CD4-positive, CD25-positive, alpha-beta regulatory T cell (primary cell): ENCODE measurements at places on chromosomes 1 and 21. TPM values are rescaled to one million over a fixed set of nuclear protein-coding genes. Genes with fewer than 3 reads are reported as not detected.
A peak's percentile ranks its signal among the peaks of the same experiment; 100 is the strongest.

Gene RGS8
- not detected for polyA plus RNA-seq

Gene TMEM269
- polyA plus RNA-seq, result not detected

Gene MMP23B
- polyA plus RNA-seq, result not detected

GRCh38 chr1:25006770-25007169 lies 76.7 kb upstream of the RUNX3 start:
- DNase-seq, result no peak

GRCh38 chr1:192914092-192914491 lies 105.3 kb downstream of the RGS2 start:
- DNase-seq, result no peak

DNA sequence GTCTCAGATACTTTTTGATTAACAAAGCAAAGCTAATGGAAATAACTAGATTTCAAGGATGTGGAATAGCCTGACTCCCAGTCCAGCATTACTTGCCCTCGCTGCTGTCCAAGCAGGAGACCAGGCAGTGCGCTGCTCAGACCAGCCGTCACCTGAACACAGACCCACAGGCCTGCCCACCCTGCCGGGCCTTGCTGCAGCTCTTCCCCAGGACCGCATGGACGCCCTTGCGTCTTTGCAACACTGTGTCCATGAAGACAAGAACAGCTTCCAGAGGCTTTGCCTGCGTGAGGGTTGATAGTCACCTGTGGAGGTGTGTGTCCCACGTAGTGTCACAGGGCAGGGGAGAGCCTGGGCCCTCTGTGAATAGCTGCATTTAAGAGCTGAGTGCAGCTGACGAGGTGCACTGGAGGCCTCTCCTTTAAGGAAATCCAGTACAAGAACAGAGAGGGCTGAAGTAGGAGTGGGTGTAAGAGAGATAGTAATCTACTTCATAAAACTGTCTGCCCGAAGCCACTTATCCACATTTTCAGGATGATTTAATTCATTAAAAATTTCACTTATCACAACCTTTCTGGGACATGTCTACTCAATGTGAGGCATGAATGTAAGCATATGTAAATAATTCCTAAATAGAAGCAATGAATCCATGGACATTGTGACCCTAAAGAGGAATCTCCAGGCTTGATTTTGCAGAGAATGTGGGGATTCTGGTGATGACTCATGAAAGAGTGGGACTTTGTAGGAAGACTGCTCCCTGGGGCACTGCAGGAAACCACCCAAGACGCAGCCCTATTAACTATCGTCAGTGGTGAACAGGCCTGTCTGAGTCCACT lies 176.2 kb upstream of the RAB4A start:
- no peak for DNase-seq

DNA sequence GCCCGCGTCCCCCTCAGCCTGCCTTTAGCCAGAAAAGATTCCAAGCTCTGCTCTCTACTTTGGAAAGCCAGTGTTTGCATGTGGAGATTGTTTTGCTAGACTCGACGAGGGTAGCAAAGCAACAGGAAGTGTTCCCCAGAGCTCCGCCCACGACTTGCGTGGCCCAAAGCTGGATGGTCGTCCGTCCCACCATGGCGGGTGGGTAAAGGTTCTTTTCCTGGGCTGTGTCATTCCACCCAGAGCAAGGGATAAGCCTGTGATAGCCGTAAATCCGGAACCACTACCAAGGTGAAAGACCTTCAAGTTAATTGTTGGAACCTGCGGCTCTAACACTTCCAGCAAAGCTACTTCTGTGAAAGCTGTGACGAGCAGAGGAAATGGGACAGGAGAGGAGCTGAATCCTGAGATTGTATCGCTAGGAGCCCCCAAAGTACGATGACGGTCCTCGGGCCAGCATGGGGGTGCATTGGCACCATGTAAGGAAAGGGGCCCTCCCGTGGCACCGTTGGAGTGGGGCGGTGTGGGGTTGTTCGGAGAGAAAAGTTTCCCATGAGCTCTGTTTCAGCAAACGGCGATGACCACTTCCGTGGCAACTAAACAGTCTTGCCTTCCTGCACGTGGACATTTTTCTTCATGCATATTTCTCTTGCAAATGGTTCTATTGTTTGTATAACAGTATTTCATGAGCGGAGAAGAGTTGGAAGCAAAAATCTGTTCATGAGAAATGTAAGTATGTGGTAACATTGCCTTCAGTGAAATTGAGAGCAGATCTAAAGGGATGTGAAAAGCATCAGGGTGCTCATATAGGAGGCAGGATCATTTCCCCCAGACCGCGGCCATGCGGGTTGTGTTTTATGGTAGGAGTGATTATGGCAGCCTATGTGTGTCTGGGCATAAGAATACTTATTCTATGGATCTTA lies 8.4 kb downstream of the MX2 start:
- DNase-seq, result peak; percentile 32

- DNase-seq, result no peak
Measured at GRCh38 chr1:85806236-85806965, 98.2 kb upstream of the ZNHIT6 start.

- no peak for DNase-seq
Measured at GRCh38 chr21:34534522-34534921, 22.5 kb upstream of the KCNE1 start.

DNA sequence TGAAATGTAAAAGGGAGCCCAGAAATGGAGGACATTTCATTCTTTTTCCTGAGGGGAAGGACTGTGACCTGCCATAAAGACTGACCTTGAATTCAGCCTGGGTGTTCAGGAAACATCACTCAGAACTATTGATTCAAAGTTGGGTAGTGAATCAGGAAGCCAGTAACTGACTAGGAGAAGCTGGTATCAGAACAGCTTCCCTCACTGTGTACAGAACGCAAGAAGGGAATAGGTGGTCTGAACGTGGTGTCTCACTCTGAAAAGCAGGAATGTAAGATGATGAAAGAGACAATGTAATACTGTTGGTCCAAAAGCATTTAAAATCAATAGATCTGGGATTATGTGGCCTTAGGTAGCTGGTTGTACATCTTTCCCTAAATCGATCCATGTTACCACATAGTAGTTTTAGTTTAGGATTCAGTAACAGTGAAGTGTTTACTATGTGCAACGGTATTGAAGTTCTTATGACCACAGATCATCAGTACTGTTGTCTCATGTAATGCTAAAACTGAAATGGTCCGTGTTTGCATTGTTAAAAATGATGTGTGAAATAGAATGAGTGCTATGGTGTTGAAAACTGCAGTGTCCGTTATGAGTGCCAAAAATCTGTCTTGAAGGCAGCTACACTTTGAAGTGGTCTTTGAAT lies 2.9 kb downstream of the RGS2 start:
- DNase-seq, result no peak

DNA sequence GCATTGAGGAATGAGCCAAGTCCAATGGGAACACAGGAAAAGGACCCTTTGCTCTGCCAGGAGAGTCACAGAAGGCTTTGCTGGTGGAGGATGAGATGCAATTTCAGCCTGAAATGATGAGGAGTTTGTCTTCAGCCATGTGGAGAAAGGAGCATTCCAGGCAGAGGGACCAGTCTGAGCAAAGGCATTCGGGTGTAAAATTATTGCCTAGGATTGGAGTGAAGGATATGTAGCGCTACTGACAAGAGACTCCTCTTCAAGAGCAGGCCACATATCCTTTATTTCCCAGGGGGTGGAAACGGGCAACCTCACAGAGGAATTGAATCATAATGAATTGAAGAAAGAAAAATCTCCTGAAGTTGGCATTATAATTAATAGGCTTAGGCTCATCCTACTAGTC lies 1.1 kb upstream of the CSF1 start:
- DNase-seq, result no peak

GRCh38 chr1:208668991-208669390 lies 424.8 kb upstream of the PLXNA2 start:
- DNase-seq, result no peak

DNA sequence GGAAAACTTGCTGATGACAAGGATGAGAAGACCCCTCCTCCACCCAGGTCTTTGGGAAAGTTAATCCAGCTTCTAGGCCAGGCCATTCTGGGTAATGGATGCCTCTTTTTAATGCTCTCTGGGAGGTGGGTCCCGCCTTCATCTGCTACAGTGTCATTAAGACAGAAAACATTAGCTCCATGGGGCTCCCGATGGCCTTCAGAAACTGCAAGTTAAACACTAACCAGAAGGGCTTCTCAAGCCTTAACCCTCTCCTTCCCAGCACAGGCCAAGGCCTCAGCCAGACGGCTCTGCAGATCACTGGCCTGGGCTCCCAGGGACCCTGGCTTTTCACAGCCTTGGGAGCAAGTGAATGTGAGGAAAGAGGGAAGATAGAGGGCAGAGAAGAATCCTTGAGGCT lies 364.9 kb downstream of the MATN1 start:
- DNase-seq, result no peak

DNA sequence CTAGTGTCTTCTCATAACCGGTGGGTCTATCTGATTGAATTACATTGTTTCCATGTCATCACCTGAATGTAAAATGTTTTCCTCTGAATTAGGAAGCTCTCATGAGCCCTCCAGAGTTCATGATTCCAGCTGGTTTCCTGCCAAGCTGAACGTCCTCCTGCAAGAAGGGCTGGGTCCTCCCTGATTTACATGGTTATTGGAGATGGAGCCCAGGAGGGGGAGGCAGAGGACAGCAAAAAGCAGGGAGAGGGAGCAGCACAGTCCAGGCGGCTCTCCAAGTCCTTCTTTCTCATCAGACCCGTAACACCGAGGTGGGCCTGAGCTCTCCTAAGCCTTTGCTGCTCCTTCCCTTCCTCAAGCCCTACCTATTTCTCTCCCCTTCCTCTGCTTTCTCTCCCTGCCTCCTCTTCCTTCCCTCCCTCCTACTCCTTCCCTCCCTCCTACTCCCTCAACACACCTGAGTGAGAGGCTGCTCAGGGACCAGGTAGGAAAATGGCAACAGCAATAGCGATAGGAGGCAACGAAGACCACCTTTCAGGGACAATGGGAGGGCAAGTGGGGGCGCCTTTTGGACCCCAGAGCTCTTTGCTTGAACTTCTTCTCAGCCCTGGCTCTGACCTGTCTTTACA lies 265.9 kb downstream of the PRDM2 start:
- DNase-seq, result no peak

DNA sequence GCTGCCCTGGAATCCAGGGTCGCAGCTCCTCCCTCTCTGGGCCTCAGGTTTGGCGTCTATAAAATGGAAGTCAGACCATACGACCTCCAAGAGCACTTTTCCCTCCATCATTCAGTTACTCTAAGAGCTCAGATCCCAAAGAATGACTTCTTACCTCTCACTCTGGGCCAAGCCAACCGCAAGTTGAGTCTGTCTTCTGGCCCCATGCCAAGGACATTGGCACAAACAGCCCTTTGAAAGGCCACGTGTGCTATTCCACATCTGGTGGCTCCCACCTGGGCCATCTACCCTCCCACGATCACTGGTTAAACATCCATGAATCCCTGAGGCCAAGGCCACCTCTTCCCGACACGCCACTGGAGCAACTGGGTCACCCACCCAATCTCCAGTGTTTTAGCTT lies 12.4 kb downstream of the SLC2A7 start:
- no peak for DNase-seq

GRCh38 chr1:35564037-35564883 lies 6.7 kb downstream of the NCDN start:
- DNase-seq, result peak; percentile 67

GRCh38 chr1:25799935-25800702 lies at the start of gene SELENON:
TSS of gene SELENON (plus strand) at chr1:25800193. CDS start at chr1:25800231, 38 bp downstream.
- DNase-seq, result peak; percentile 57

DNA sequence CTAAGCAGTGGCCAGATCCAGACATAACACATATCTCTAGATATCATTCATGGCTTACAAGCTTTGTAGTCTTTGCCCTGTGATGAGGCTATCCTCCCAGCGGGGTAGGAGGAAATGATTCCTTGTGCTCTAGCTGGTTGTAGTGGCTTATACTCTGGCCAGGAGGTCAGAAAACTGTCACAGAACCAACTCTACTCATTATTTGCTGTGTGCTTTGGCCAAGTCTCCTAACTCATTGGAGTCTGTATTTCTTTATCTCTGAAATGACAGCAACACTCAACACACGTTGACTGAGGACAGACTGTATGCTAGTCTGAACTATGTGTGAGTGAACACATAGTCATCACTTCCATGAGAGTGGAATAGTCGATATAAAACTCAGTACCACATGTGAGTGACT lies 116.7 kb upstream of the F3 start:
- DNase-seq, result no peak

- peak; percentile 83 for DNase-seq
Measured at GRCh38 chr1:66981679-66982078, 56.9 kb downstream of the MIER1 start.

- no peak for DNase-seq
Measured at GRCh38 chr1:155125946-155126555, 1.6 kb upstream of the EFNA1 start.

GRCh38 chr1:1364266-1364665 lies 5.9 kb upstream of the MXRA8 start:
- DNase-seq, result no peak

DNA sequence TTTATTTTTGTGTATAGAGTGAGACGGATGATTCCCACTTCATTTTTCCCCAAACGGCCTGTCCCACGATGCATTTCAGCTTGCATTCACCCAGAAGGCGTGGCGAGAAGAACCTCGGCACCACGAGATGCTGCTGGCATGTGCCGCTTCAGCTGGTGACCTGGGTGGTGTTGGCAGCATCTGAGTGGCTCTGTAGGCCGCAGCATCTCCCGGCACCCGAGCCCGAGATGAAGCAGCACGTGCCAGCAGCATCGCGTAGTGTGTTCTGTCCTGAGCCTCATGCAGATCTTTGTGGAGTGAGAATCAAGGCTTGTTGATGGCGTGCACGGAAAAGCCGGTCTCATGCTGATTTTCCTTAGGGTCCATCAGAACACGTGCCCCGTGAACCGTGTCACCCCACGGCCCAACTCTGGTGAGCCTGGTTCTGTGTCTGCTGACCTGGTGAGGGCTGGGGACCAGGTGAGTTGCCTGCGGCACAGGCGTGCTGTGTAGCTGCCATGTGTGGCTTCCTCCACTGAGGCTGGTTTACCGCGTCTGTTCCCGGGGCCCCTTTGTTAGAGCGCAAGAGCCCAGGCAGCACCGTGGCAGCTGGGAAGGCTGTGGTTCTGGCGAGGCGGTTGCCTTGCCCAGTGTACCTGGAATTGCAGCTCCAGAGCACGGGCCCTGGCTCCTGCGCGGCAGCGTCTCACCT lies 16.7 kb downstream of the SLX9 start:
- DNase-seq, result no peak

DNA sequence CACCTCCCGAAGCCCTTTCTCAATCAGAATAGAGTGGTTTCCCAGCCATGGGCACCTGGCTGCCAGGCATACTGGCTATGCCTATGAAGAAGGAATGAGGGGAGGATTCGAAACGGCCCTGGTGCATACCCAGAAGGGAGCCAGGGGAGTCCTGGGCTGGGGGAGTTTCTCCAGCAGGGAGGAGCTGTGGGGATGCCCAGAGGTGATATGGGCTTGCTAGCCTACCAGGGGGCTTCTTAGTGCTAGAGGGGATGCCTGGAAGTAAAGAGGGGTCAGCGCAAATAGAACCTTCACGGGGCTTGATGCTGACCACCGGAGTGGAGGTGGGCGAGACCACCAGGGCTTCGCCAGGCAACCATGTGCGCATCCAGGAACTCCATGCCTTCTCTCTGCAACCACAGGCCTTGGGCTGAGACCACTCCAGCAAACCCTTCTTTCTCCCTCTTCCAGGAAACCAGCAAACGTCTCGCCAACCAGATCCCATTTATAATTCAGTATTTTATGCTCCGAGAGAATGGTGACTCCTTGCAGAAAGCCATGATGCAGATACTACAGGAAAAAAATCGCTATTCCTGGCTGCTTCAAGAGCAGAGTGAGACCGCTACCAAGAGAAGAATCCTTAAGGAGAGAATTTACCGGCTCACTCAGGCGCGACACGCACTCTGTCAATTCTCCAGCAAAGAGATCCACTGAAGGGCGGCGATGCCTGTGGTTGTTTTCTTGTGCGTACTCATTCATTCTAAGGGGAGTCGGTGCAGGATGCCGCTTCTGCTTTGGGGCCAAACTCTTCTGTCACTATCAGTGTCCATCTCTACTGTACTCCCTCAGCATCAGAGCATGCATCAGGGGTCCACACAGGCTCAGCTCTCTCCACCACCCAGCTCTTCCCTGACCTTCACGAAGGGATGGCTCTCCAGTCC lies 18.2 kb upstream of the MX1 start:
- DNase-seq, result no peak
